Suppressor macrophage treated with lipopolysaccharide for 4 hours (primary cell): ENCODE measurements at places on chromosomes 5 and 9.
A peak's percentile ranks its signal among the peaks of the same experiment; 100 is the strongest.

- no peak for DNase-seq
Measured at GRCh38 chr5:101102506-101102905, 199.4 kb upstream of the ST8SIA4 start.

- DNase-seq, result no peak
Measured at GRCh38 chr9:631596-631995, 209.9 kb upstream of the DMRT1 start.

- no peak for DNase-seq
Measured at GRCh38 chr5:119996128-119996527, 366.8 kb downstream of the FAM170A start.

DNA sequence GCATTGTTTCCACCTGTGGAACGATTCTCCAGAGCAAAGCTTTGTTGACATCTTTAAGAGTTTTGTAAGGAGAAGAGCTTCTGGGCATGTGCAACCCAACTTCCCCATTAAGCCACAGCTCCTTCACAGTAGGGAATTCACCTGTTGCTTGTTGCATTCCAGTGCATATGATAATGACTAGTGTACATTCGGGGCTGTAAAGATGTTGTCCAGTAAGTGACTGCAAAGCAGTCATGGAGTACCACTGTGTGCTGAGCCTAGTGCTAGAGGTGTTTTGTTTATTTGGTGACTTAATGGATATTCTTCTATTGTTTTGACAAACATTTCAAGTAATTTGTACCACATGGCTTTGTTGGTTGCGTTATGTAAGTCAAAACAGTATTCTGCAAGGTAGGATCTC lies 12.8 kb downstream of the UGCG start:
- DNase-seq, result peak; percentile 63

DNA sequence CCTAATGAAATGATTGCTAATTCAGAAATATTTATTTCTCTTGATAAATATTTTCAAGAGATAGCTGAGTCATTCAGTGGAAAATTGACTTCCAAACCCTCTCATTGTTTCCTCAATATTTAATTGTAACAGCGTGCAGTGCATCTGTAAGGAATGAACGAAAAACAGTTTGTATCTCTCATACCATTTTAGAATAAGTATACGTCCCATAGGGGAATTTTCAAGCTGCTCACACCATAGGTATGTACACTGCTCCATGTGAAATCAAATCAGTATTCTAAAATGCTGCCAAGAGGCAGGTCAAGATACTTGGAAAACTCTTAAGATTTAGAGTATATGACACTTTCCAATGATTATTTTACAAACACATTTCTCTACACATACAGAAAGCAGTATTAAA lies 202.2 kb downstream of the ARL15 start:
- no peak for DNase-seq

GRCh38 chr5:38556599-38557307 lies at the start of gene LIFR:
LIFR (minus strand) TSS chr5:38556646; CDS start chr5:38530647, 25,999 bp downstream.
- DNase-seq, result peak; percentile 30

DNA sequence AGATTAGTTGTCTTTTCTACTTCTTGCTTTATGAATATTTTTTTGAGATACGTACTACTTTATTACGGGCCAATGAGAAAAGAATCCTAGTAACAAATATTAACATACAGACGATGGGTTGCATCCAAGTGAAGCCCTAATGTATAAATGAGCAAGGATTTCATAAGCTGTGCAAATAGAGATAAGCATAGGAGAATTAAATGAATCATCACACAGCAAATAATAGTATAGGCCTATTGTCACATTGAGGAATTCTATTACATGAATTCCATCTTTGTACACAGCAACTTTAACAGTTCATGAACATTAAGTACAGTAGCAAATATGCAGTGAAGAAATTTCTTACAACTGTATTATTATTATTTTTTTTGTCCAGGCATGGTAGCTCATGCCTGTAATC lies 78.0 kb downstream of the ACER2 start:
- no peak for DNase-seq

DNA sequence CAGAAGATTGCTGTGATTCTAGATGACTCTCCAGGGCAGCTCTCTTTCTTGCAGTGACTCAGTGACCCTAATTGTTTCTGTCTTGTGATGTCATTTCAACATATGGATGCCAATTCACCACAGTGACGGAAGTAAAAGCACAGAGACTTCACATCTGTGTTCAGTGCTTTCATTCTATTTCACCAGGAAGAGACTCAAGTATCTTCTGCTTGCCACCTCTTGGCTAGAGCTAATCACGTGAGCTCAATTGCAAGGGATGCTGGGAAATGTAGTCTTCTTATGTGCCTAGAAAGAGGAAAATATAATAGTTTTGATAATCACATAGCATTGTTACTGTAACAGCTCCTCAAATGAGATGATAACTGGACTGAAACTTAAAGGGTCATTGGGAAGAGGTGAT lies 453.3 kb upstream of the KLF4 start:
- peak; percentile 44 for DNase-seq

- no peak for DNase-seq
Measured at GRCh38 chr9:78595200-78595945, 298.4 kb downstream of the PSAT1 start.

DNA sequence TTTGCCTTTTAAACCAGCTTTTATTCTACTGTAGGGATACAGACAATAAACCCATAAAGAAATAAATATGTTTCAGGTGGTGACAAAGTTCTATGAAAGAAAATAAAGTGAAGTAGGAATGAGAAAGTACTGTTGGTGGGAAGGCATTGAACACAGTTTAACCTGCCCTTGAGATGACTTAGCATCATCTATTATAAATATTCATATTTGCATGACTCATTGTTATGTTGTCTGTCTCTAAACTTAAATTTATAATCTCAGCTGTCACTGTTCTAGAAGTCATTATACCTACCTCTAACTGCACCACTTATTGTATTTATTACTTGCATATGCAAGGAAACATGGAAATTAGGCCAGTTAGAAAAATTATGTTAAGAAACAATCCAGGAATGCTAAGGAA lies 202.2 kb downstream of the CHSY3 start:
- no peak for DNase-seq

DNA sequence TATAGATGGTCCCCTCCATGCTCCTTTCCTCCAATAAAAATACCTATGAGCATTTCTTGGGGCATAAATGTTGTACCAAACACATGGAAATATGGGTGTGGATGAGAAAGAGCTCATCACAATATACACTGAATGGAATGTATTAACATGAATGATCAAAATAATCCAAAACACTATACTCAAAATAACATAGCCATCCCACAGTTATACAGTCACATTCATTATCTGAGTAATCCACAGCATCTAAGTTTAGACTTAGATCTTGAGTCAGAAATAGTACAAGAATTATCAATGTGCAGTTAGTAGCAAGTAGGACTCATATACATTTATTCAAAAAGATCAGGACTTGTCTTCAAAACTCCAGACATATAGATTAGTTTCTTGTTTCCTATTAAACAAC lies 175.2 kb upstream of the NREP start:
- DNase-seq, result no peak
